Progenitor cell of endocrine pancreas (in vitro differentiated cells): ENCODE measurements at places on chromosomes 2 and 18.

DNA sequence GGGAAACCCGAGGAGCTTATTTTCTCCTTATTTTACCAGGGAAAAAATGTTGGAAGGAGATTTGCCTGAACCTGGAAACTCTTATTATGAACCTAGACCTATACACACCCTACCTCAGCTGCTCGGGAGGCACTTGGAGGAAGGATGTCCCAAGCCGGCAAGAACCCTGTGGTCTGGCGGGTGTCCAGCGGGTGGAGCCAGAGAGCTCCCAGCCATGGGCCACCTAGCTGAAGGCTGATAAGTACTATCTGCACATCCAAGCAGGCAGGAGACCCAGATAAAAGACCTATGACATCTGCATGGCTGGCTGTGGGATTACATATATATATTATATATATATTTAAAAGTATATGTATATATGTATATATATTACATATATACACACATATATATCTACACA is 1.1 kb upstream of the SLC14A1 start:
- DNase-seq, result peak; percentile 71

- DNase-seq, result no peak
Measured at GRCh38 chr18:46262856-46263255, 158.7 kb downstream of the HAUS1 start.

DNA sequence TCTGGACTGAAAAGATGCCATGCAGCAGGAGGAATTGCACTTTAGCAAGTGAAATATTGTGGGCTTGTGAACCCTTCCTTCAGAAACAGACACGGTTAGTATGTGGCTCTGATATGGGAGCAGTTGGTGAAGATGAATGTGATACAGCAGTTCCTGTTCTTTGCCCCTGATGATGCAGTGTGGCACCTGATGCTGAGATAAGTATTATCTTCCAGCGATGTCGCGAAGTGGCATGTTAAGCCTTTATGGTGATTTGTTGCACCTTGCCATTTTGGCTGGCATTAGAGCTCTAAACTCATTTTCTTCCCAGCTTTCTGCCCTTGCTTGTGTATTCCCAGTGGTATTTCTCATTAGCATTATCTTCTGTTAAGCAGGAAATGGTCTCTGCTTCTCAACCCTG is 441.6 kb upstream of the RAB12 start:
- DNase-seq, result no peak

DNA sequence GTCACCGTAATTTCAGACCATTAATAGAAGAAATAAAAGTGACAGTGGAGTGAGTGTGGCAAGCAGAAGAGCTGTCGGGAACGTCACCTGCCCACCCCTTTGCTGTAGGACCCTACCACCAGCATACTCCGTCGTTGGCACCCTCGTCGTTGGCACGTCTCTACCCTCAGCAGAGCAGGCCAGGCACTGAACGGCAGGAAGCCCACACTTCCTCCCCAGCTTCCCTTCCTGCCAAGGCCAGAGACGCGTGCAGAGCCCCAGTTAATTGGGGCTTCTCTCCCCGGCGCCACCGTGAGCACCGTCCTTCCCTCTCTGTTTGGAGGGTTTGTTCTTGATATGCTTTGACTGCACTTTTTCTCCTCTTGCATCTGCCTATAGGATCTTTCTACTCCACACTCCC is 27.0 kb upstream of the NFATC1 start:
- DNase-seq, result no peak

- DNase-seq, result no peak
Measured at GRCh38 chr2:174740721-174741120, 23.6 kb downstream of the CHRNA1 start.

DNA sequence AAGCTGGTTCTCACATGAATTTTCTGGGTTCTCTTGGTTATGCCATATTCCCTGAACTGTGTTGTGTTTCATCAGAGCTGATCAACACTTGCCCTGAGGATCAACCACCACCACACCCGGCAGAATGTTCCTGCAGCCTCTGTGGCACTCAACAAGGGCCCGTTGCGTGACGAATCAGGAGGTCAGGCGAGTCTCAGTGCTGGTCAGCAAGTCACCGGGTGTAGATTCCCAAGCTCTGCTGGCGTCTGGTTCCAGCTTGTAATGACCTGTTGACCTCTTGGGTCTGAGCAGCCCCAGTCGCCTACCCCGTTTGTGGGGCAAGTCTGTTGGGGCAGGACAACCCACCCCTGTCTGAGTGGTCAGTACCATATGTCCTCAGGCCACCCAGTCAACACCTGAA is 46.0 kb downstream of the ADCY3 start:
- DNase-seq, result no peak

- no peak for DNase-seq
Measured at GRCh38 chr2:177403838-177404237, 11.3 kb downstream of the AGPS start.

GRCh38 chr2:240629619-240629967 is 4.3 kb downstream of the GPR35 start:
- DNase-seq, result no peak

DNA sequence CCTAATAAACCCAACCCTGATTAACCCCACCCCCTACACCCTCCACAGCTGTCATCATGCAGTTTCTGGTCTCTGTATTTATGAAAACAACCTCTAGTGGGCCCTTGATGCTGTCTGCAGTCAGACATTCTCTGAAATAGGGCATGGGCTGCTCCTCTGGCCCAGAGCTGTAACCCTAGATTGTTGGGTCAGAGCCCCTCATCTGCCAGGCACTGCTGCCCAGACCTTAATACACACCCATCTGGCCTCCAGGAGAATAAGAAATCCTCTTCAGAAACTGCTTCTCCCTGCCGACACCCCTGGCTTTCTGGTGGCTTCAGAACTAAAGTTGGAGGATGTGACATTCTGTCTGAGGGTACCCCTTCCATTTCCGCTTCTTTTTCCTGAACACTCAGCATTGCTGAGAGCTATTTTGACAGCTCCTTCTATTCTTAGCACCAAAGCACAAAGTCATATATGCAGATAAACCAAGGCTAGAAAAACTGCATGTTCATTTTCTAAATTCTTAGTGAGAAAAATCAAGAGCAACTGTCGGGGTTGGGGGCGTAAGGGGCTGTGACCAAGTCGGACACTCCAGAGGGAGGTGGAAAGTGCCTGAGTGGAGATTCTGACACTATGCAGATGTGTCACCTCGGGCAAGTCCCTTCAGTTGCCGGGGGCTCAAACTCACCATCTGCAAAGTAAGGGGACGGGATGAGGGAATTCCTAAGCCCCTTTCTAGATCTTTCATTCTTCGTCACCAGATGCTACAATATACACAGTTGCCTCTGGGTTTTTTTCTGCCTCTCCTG is 28.7 kb downstream of the SRSF7 start:
- no peak for DNase-seq

DNA sequence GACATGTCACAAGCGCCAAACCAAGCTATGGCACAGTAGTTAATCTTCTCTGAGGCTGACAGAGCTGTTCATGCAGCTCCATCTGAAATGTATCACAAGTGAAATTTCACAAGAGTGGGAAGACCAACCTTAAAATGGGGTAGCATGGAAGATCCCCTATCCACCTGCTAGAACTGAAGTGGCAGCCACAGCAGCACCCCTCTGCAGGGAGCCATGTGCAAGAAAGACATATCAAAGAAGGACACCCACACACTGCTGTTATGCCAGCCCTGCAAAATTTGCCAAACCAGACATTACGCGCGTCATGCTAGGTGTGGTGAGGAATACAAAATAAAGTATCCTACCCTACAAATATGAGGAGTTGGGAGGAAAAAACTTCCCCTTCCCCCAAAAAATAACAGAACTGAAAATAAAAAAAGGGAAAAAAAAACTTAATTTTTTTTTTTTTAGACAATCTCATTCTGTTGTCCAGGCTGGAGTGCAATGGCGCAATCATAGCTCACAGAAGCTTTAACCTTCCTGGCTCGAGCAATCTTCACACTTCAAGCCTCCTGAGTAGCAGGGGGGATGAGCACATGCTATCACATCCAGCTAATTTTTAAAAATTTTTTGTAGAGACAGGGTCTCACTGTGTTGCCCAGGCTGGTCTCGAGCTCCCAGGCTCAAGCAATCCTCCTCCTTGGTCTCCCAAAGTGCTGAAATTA is 76.2 kb downstream of the STK39 start:
- DNase-seq, result no peak

DNA sequence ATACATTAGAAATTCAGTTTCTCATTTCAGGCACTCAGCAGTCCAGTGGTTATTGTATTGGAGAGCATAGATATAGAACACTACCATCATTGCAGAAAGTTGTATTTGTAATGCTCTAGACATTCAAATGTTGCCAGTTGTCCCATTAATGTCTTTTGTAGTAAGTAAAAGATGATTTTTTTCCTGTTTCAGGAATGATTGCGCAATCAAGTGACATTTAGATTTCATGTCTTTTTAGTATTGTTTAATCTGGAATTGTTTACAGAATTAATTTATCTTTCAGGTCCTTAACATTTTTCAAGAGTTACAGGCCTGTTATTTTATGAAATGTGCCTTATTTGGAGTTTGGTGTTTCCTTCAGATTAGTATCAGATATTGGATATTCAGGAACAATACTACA is 134.7 kb downstream of the MSTN start:
- DNase-seq, result no peak

DNA sequence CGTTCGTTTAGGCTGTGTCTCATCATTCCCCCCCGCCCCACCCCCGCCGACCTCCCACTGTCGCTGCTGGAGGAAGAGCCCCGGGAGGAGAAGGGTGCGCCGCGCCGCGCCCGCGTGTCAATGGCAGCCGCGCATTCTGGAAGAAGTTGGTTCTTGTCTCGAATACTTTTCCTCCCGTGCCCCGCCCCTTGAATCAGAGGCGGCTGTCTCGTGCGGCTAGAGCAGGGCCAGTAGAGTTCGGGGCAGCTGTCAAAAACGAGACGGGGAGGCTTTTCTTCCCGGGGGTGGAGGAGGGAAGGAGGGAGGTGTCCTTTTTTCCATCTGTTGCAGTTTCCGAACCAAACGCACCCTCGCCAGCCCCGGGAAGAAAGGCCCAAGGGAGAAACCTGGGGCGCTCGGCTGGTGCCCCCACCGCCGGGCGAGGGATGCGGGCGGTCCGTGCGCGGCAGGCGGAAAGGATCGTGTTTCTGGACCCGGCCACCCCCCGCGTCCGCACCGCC is 410 bp upstream of the TGIF1 start:
- DNase-seq, result peak; percentile 47

DNA sequence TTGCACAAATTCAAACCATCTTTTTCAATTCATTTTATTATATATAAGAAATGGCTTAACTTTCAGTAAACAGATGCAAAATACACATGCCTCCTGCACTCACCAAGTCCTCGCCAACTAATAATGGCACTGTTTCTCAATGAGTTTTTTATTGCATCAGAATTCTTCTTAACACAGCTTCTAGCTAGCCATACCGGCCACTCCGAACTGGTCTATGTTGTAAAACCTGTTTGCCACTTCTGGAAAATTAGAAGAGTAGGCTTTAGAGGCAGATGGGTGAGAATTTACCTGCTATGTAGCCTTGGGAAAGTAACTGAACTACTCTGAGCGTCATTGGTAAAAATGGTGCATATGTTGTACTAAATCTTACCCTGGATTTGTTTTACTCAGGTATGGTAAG is 100.6 kb upstream of the LHCGR start:
- no peak for DNase-seq

- DNase-seq, result no peak
Measured at GRCh38 chr2:105181282-105181681, 60.3 kb upstream of the GPR45 start.

DNA sequence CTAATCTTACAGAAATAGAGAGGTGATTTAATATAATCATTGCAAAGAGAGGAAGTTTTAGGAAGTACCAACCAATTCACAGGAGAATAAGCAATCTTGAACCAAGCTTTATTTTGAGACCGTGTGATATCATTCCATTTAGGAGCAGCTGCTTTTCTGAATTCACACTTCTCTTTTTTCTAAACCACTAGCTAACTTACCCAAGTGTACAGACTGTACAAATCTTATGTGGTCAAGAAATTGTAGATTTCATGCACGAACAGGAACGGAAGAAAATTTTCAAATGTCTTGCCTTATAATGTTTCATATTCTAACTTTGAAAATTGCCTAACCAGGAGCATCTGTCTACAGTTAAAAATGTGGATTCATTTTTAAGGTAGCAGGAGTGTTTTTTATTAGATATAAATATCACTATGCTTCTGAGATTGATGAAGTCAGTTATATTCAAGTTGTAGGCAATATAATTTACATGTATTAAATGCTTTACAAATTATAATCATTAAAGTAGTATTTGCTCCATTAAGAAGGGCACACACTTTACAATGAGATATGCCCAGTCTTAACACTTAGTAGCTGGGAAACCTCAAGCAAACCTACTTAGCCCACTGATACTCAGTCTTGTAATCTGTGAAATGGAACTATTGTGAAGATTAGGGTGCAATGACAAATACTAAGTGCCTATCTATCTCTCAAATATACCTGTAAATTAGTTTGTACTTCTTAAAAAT is 302.2 kb upstream of the STON1 start:
- DNase-seq, result no peak

DNA sequence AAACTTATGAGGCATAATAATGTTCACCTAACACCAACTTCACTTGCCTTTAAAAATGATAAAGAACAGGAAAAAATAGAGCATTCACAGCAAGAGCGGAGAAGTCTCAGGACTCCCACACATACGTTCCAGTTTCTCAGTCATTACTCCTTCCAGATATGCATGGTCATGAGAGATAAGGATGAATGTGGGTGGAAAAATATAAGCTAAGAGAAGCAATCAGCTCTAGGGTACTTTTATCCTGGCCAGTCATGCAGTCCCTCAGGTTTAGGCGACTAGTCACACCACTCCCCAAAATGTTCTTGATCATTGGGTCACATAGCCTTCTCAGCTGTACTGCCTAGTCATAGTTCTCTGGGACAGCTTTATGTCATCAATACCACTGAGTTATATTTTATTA is 29.2 kb upstream of the CCDC178 start:
- no peak for DNase-seq

GRCh38 chr2:120456867-120457266 is 110.9 kb downstream of the INHBB start:
- DNase-seq, result no peak

GRCh38 chr18:75113455-75113854 is 95.5 kb downstream of the PTGR3 start:
- no peak for DNase-seq

DNA sequence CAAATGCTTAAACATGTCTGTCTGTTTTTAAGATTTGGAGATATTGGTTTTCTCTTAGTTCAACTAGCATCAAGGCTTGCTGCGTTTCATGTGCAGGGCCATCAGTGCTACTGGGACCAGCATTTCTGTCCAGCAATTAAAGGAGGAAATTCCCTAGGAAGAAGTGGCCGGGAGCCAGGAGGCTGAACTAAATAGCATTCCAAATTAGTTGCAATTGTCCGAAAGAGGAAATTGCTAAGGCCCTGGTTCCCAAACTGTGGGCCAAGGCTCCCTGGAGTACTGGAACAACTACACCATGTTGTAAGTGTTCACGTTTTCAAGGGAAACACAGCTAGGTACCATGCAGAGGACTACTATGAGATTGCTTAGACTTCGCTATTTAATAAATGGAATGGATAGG is 257.9 kb downstream of the PTPRM start:
- DNase-seq, result no peak

GRCh38 chr2:100592226-100592625 is 29.4 kb downstream of the PDCL3 start:
- no peak for DNase-seq

GRCh38 chr2:128601298-128602037 is 282.8 kb upstream of the HS6ST1 start:
- no peak for DNase-seq

GRCh38 chr18:62543021-62543420 is 20.2 kb downstream of the ZCCHC2 start:
- no peak for DNase-seq

- DNase-seq, result no peak
Measured at GRCh38 chr18:295756-296490, 28.1 kb upstream of the THOC1 start.

- DNase-seq, result no peak
Measured at GRCh38 chr2:30262716-30263309, 31.5 kb downstream of the LBH start.

GRCh38 chr2:158138255-158138654 is 36.6 kb downstream of the UPP2 start:
- DNase-seq, result no peak
